Left kidney (tissue), 8 donors: ENCODE measurements at places on chromosomes 7 and 10. TPM values are rescaled to one million over a fixed set of nuclear protein-coding genes. Genes with fewer than 3 reads are reported as not detected.

PAX4 gene
- polyA plus RNA-seq: not detected

- no peak for DNase-seq
Observed at GRCh38 chr7:29262191-29262917, 67.8 kb downstream of the CHN2 start.

DNA sequence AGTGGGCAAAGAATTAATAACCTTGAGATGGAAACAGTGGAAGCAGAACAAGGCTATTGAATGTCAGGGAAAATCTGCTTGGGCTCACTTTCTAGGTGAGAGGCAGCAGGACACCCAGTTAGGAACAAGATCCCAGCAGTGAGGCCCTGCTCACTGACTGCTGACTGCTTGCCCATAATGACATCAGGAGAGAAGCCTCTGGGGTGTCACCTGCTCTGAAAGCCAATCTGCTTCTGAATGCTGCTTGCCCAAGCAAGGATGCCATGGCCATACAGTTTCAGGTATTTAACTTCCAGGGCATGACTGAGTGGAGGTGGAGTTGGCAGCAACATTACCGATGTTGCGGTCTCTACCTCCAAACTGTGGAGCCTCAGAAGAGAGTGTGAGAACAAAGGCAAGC, 11.7 kb upstream of the WAPL start:
- DNase-seq: no peak

DNA sequence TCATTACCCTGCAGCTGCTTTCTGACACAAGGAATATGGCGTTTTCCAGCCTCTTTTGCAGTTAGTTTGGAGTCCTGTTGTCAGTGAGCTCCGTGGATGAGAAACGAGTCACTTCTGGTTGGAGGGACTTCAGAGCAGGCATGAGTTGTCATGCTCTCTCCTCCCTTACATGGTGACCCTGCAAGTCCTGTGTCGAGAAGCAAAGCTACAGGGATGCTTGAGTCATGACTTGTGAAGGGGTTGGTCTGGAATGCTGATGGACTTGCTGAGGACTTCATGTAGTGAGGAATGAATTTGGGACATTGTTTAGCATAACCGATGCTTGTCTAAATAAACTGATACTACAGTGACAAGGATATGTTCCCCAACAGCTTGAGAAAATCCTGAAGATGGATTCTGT, 108.8 kb downstream of the ADCYAP1R1 start:
- DNase-seq: no peak

GRCh38 chr7:146636581-146636980, 520.0 kb downstream of the CNTNAP2 start:
- no peak for DNase-seq

DNA sequence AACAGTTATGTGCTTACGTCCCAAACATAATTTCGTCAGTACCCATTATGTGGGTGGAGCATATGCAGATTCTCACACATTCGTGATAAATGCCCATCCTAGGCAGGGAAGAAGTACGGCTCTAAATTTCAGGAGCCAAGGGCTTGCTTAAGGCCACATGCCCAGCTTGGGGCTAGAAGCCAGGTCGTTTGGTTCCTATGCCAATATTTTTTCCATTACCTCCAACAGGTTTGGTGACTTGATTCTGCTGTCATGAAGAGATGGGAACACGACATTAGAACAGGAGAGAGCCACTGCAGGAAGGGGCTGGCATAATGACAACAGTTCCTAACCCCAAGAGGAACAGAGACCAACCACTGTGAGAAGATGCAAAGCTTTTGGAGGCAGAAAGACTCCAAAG, 85.1 kb downstream of the HIPK2 start:
- DNase-seq: no peak

DNA sequence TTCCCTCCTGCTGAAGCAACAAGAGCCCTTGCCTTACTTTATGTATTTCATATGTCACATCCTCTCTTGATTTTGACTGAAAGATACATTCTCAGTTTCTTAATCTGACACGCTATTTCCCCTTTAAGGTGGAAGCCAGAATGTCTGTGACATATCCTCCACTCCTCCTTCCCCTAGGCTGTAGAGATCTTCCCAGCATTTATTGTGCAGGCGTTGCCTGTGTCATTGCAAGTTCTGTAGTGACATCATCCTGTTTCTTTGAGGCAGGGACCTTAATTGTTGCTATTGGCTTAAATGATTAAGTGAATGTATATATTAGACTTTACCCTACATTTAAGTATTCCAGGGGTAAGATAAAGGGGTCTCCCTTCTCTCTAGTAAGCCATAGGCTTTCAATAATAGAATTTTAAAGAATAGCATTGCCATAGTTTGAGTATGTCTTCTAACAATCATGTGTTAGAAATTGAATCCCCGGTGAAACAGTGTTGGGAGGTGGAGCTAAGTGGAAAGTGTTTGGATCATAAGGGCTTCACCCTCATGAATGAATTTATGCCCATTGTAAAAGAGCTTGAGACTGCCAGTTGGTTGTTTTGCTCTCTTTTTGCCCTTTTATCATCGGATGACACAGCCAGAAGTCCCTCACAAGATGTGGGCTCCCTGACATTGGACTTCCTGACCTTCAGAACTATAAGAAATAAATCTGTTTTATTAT, 189.5 kb upstream of the CDC14C start:
- no peak for DNase-seq

GRCh38 chr7:31640381-31640780, 46.6 kb upstream of the PPP1R17 start:
- no peak for DNase-seq
